Stimulated activated CD4-positive, alpha-beta T cell treated with anti-CD3 and anti-CD28 coated beads, Interleukin-15, amount 100 ng/mL, for 24 hours (primary cell): ENCODE measurements at places on chromosomes 7 and 10.

- no peak for DNase-seq
These were observed 330.4 kb downstream of the KIF20B start for GRCh38 chr10:90031776-90032175.

- no peak for DNase-seq
These were observed 1019.0 kb downstream of the XPNPEP1 start for GRCh38 chr10:108904163-108904838.

- DNase-seq, result no peak
These were observed 494.5 kb downstream of the DNAJB6 start for GRCh38 chr7:157831143-157831905.

GRCh38 chr10:60123172-60123571, 216.8 kb upstream of the CCDC6 start:
- no peak for DNase-seq

DNA sequence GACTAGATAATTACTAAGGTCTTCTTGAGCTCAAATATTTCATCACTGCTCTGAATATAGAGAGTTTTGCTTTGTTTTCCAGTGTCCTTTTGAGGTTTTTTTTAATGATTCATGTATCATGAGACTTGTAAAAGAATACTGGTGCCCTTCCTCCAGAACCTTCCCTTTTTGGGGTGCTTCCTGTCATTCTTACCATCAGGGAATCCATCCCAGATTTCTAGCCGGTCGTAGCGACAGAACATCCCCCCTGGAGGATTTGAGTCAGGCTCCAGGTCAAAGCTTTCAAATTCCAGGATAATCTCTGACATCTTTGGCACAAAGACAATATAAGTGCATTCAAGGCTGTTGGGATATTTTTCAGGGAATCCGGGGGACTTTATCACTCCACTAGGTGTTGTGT, 71.0 kb downstream of the NRP1 start:
- DNase-seq, result no peak

GRCh38 chr7:84021292-84021908, 173.2 kb downstream of the SEMA3A start:
- no peak for DNase-seq

- DNase-seq, result peak; percentile 84
These were observed 178.6 kb upstream of the INHBA start for GRCh38 chr7:41881331-41882130.

DNA sequence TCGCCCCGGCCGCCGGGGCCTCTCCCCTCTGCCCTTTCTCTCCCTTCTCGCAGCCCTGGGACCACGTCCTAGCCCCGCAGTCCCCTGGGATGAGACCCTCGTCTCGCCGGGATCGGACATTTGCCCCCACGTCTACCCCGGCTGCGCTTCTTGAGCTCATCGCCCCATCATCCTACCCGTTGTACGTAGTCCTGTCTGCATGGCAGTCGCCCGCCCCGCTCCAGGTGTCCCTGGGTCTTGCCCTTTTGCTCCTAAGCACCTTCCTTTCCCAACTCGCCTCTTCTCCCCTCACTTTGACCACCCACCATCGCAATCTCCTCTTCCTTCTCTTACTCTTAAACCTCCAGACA, 582 bp downstream of the TPST1 start:
- DNase-seq, result peak; percentile 24

DNA sequence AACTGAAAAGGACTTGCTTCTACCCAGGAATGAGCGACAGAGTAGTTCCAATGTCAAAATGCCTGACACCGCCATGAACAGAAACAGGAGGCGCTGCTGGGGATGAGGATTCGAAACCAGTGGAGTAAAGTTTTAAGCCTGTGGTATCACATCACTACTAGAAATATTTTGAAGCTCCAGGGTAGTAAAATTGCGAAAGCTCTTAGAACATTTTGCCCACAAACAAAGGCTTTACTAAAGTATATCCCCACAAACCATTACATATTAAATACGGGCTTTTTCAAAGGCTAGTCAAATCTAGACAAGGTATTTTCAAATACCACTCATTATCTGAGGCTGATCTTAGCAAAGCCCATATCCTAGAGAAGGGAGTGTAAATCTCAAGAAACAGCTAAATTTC, 2.4 kb downstream of the PRDX3 start:
- DNase-seq, result no peak

GRCh38 chr10:106672517-106673175, 491.9 kb downstream of the SORCS1 start:
- DNase-seq, result no peak

DNA sequence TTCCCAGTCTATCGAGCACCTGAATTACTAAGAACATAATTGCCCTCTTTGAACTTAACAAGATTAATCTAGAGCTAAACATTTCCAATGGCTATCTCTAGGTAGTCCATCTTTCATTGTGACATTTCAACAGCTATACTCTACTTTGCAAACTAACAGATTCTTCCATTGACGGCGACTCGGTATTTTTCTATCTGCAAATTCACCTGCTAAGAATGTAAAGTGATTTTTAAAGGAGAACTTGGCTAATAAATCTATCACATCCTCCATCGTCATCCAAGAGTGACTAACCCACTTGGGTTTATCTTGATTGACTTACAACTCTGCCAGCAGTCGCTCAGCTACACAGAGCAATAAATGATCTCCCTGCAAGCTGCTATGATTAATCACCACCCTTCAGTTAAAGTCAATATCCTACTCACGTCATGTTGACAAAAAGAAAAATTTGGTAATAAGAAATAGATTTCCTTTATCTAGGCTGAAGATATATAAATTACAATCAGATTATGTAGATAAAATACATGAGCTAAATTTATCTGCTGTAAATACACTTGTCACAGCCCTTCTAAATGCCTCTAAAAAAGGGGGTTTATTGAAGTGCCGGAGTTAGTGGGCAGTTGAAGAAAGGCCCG, 99.5 kb downstream of the SFMBT2 start:
- DNase-seq, result no peak

DNA sequence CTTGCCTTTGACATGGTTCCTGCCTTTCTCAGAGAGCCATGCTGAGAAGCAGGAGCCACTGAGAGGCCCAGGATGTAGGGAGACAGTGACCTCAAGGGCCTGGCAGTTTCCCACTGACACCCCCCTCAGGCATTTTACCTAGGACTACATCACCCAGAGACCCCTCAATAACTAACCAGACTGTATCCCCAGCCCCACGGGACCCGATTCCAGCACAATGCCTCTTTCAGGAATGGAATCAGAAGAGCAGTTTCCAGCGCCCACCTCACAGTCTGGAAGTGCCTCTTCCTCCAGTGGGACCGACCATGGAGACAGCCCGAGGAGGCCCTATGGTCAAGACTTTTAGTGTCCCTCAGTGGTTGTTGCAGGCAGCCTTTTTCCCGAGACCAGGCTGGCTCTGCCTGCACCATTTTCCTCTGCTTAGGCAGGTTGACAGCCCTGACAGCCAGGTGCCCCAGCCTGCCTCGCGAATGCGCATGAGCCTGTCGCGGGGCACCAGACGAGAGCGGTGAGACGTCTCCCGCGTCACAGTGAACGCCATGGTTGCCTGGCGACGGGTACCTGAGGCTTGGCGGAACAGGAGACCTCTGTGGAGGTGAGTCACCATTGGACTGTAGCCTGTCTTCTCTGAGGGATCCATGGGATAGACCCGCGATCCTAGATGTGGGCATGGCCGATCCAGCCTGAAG, 28.4 kb upstream of the ZNF273 start:
- DNase-seq, result no peak
